ENCODE measurements at places on chromosomes 12 and 14.

DNA sequence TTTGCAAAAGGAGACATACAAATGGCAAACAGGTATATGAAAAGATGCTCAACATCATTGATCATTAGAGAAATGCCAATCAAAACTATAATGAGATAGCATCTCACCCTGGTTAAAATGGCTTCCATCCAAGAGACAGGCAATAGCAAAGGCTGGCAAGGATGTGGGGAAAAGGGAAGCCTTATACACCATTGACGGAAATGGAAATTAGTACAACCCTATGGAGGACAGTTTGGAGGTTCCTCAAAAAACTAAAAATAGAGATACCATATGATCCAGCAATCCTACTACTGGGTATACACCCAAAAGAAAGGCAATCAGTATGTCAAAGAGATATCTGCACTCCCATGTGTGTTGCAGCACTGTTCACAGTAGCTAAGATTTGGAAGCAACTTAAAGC is 17.3 kb upstream of the CKAP4 start:
- no peak for DNase-seq

DNA sequence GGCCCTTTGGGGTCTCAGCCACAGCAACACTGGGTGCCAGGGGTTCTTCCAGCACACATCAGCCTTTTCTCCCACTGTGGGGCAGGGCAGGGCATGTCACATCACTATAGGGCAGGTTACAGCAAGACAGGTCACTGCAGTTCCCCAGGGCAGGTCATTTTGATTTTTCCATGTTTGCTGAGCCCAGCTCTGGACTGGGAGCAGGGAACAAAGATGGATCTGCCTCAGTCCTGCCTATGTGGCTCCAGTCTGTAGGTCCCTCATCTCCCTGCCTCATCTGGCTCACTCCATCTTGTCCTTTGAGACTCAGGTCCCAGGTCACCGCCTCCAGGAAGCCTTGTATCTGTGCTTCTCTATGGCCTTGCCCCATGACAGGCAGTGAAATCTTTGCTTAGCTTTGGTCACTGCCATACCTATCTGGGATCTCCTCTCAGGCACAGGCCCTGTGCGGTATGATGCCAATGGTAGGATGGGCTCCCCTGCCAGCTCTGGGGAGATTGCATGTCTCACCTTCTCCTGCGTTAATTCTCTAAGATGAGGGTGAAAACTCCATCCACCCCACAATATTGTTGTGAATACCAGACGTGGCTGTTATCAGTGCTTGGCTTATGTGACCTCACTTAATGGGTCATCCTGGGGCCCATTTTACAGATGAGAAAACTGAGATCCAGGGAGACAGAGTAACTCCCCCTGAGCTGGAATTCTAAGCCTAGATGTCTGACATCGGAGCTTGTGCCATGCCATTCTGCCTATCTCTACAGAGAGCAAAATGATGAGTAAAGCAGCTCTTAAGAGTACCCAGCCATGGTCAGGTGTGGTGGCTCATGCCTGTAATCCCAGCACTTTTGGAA is 1.5 kb downstream of the SERPINA6 start:
- no peak for DNase-seq

DNA sequence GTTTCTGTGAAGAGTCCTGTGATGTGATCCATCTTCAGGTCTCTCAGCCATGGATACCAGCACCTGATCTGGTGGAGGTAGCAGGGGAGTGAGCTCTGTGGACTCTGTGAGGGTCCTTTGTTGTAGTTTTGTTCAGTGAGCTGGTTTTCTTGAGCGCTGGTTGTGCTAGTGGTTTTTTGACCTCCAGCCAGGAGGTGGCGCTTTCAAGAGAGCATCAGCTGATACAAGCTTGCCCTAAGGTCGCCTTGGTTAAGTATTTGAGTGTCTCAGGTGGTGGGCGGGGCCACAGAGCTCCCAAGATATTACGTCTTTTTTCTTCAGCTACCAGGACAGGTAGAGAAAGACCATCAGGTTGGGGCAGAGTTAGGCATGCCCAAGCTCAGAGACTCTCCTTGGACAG is 139.7 kb downstream of the TTLL5 start:
- no peak for DNase-seq

- no peak for DNase-seq
Measured at GRCh38 chr14:99687284-99688209, 3.4 kb downstream of the CYP46A1 start.

- peak; percentile 94 for DNase-seq
Measured at GRCh38 chr12:124369055-124369826, 74.3 kb downstream of the RFLNA start.

DNA sequence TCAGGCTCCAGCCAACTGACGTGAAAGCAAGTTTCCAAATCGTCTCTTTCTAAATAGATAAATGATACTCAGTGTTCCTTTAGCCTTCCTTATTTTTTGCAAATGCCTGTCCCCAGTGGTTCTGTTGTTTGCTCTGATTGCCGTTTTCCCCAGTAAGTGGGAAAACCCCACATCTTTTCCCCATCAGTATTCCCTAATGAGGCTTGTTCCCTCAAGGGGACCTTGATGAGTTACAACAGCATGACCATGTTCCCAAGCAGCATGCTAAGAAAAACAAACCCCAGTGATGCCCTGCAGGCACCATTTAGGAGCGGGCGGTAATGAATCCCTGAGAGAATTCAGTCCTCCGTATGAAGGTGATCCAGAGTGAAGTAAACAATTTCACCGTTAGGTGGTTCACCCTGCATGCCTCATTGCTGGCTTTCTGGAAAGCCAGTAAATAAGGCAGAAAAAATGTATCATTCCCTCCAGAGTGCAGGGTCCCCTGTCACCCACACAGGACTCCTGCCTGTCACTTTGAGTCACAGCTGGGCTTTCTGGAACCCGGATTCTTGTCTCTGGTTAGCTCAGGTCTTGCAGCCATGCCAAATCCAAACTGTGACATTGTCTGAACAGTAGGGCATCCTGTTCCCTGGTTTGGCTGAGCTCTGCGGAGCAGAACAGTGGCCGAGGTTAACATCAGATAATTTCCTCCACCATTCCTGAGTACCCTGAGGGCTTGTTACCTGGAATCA is 222.6 kb downstream of the RGS6 start:
- no peak for DNase-seq

DNA sequence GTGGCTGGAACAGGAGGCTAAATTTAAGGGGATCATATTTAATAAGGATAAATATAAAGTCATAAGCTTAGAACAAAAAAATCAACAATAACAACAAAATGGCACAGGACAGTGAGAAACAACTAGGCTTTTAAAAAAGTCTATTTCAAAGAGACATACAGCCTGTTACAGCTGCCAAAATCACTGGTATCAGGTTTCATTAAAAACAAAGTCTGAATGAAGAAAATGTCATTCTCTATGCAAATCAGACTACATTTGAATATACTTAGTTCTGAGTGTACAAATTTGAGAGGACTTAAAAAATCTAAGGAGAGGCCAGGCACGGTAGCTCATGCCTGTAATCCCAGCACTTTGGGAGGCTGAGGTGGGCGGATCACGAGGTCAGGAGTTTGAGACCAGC is 44.0 kb downstream of the TFCP2 start:
- no peak for DNase-seq

- DNase-seq: no peak
Measured at GRCh38 chr12:16863742-16864141, 257.8 kb upstream of the LMO3 start.

DNA sequence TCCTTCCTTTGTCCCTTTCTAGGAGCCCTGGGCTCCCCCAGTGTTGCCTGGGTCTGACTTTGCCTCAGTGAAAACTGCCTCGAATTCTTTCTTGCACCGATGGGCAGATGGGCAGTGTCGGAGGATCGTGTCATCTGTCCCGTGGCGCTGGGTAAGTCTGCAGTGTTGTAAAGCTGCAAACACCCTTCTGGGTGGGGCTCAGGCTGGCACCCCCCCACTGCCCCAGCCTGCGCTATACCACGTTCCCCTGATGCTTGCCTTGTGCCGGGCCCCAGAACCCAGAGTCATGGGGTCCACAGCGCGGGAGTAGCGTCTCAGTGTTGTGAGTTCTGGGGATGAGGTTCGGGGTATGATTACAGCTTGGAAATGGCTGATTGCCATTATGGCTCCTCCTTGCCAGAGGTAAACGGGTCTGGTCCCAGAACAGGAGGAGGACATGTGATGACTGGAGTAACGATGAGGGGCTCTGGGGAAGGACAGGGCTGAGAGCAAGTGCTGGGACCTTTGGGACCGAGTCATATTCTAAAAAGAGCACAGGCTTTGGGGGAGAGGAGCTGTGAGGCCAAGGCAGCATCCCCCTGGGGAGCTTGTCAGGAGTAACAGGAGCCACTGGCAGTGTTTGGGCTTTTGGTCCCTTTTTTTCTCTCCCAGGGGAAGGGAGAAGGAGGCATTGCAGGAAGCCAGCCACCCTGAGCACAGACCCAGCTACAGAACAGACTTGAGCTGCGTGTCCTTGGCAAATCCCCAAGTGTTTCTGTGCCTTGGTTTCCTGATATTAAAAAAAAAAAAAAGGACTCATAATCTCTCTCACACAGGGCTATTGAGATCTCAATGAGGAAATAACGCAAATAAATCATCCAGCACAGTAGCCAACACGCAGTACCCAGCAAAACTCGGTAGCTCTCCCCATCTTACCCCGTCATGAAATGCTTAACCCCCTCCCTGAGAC is 4.3 kb downstream of the RTL1 start:
- no peak for DNase-seq
